ENCODE measurements at places on chromosomes 12 and 14. TPM values are rescaled to one million over a fixed set of nuclear protein-coding genes. Genes with fewer than 3 reads are reported as not detected.

Gene PLD4
- total RNA-seq: 0.43 TPM

Gene KRT3
- total RNA-seq: not detected

Gene STXBP6
- total RNA-seq: 1.4 TPM

Gene GLIPR1L2
- total RNA-seq: 1.0 TPM

Gene SMIM41
- total RNA-seq: not detected

Gene CLEC4D
- total RNA-seq: 0.16 TPM

Gene PPP1R1A
- total RNA-seq: 63.5 TPM

Gene TFCP2
- 7.5 TPM for total RNA-seq

Gene TSPAN11
- total RNA-seq: 1.00 TPM

Gene MDGA2
- total RNA-seq: 0.27 TPM

Gene SERPINA3
- 7,132 TPM for total RNA-seq

Gene NUDT14
- total RNA-seq: 9.0 TPM

Gene RPGRIP1
- total RNA-seq: 1.1 TPM

Gene ASPG
- total RNA-seq: 232 TPM

Gene B3GNT4
- total RNA-seq: not detected

Gene IFNG-AS1
- not detected for total RNA-seq

Gene TTLL5
- total RNA-seq: 13.6 TPM

Gene ERG28
- total RNA-seq: 19.3 TPM

Gene CLEC2D
- total RNA-seq: 0.62 TPM

Gene BMAL2
- total RNA-seq: 6.5 TPM

Gene LPAR5
- total RNA-seq: 0.55 TPM

Gene KRT79
- total RNA-seq: not detected

Gene GLIPR1L1
- total RNA-seq: not detected

Gene SERPINA1
- 39,670 TPM for total RNA-seq

Gene CMA1
- total RNA-seq: not detected

Gene NRIP2
- 0.20 TPM for total RNA-seq

Gene INF2
- 98.2 TPM for total RNA-seq

Gene ZBTB42
- total RNA-seq: 3.5 TPM

Gene FOXG1
- total RNA-seq: not detected

Gene ARHGDIB
- total RNA-seq: 33.5 TPM

Gene RPAP3
- 13.2 TPM for total RNA-seq

Gene FOXN4
- total RNA-seq: not detected

Gene ATG14
- total RNA-seq: 4.3 TPM

Gene NUAK1
- 2.5 TPM for total RNA-seq
